ENCODE measurements at places on chromosomes 16 and 17. TPM values are rescaled to one million over a fixed set of nuclear protein-coding genes. Genes with fewer than 3 reads are reported as not detected.

Gene CACNG5
- total RNA-seq, result not detected

Gene VAT1
- total RNA-seq, result 17.9 TPM

Gene HLF
- 1.3 TPM for total RNA-seq

Gene PRSS8
- not detected for total RNA-seq

- H3K4me3 ChIP-seq, result no peak overlapping the region
- H3K27me3 ChIP-seq, result no peaks in the 10 kb centered on the region
- no peaks in the 10 kb centered on the region for H3K36me3 ChIP-seq
- no peak for DNase-seq
Observed at GRCh38 chr16:6905601-6906000, 427.0 kb upstream of the RBFOX1 start.

DNA sequence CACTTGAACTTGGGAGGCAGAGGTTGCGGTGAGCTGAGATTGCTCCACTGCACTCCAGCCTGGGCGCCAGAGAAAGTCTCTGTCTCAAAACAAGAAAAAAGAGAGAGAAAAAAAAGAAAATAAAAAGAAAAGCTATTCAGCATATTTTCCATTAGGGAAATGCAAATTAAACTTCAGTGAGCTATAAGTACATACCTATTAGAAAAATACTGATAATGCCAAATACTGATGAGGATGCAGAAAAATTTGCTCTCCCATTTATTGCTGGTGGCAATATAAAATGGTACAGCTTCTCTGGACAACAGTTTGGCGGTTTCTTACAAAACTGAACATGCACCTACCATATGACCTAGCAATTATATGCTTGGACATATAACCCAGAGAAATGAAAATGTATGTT is 9.8 kb downstream of the KRT10 start:
- no peak for DNase-seq
- H3K27me3 ChIP-seq, result peaks cover 57% of the 10 kb centered on the region
- H3K36me3 ChIP-seq, result peaks cover 12% of the 10 kb centered on the region

DNA sequence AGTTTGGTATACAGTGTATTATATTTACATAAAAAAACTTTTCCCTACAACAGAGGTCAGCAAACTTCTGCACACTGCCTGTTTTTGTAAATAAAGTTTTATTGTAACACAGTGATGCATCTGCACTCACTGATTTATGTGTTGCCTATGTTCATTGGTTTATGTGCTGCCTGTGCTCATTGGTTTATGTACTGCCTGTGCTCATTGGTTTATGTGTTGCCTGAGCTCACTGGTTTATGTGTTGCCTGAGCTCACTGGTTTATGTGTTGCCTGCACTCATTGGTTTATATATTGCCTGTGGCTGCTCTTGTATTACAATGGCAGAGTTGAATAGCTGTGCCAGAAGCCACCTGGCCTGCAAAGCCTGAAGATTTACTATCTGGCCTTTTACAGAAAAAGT is 81.6 kb downstream of the MYH11 start:
- no peak overlapping the region for H3K4me3 ChIP-seq
- H3K27me3 ChIP-seq, result peaks cover 5% of the 10 kb centered on the region
- no peaks in the 10 kb centered on the region for H3K36me3 ChIP-seq
- no peak overlapping the region for H3K27ac ChIP-seq
- DNase-seq, result no peak

- no peaks in the 10 kb centered on the region for H3K4me1 ChIP-seq
- H3K27ac ChIP-seq, result no peak overlapping the region
- no peaks in the 10 kb centered on the region for H3K27me3 ChIP-seq
- no peaks in the 10 kb centered on the region for H3K36me3 ChIP-seq
Observed at GRCh38 chr17:21425321-21425720, 49.2 kb downstream of the KCNJ12 start.
